Stimulated activated naive B cell treated with anti-CD40 and anti-IgM and Interleukin-4, amounts not matched to agents 10 μg/mL and 1 μg/mL and 100 μg/mL, for 72 hours (primary cell): ENCODE measurements at places on chromosomes 1 and 21.

GRCh38 chr1:26239936-26240335 is 5.9 kb downstream of the CEP85 start:
- no peak for DNase-seq

DNA sequence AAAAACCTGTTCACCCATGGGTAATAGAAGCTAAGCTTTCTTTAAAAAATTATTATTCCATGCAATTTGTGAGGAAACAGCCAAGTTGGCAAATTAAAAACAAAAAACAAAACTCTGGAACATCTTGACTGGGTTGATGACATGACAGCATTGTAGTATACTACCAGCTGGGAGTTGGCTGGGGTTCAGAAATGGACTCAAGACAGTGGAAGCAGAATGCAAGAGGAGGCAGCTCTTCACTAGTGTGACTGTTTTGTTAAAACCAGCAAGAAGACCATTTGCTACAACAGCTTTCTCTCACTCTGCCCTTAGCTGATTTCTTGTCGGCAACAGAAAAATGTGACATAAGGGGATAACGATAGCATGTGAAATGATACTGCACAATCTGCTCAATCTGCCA is 1298.9 kb upstream of the ADGRL4 start:
- no peak for DNase-seq

DNA sequence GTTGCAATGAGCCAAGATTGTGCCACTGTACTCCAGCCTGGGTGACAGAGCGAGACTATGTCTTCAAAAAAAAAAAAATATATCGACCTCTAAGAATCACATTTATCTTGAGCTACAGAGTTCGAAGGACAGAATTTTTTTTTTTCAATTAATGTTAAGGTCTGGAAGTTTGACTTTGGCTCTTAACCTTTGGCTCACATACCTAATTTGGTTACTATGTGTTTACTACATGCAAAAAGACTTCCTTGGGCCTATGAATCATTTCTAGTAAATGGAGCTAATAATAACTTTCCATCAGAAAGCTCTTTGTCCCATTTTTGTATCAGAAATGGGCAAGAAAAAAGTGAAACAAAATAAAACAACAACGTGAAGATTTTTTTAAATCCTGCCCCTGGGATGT is 351.2 kb downstream of the SMYD3 start:
- DNase-seq = no peak

GRCh38 chr1:212983482-212983881 is 32.2 kb downstream of the ANGEL2 start:
- no peak for DNase-seq

DNA sequence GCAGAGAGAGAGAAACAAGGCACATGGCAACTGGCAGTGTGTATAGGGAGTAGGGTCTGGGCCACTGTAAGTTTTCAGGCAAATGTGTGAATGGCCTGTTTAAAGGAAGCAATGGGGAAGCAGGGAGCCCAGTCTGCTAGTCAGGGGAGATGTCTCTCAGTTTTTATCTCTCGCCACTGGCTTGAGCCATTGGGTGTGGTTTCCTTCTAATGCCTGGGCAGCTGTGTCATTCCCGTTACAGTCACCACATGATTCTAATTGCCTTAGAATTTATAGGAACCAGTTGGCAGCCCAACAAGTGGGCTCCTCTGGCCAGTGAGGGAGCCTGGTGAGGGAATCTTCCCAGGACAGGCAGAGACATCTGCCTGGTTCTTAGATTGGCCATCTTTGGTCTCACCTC is 182.4 kb downstream of the DISC1 start:
- DNase-seq = no peak

DNA sequence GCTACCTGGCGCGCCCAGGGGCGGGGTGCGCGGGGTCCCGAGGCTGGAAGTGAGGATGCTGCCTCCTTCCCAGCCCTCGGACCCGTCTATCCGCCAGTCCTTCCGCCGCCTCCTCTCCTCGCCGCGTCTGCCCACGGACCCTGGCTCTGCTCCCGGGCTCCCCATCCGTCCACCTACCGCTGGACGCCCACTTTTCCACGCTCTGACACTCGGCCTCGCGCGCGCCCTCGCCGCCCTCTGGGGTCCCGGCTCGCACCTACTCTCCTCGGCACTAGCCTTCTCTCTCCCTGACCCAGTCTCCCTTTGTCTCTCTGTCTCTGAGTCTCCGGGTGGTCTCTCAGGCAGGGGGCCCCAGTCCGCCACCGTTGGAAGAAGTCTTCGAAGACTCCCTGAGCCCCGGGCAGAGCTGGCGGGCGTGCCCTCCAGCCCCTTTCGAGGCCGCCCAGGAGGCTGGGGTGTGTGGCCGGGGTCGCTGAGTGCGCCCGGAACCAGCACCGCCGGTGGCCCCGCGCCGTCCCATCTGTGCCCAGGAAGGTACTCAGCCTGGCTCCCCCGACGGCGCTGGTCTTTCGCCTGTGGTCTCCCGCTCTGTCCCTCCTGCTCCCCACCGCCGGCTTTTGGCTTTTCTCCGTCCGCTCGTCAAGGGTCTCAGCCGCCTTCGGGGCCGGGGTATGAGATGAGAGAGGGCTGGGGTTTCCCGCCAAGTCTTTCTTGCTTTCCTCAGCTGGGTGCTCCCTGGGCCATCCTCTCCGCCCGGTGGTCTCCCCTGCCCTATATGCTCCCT is 610 bp downstream of the DRAXIN start:
- DNase-seq = no peak

GRCh38 chr1:34166625-34167361 is 1.8 kb upstream of the CSMD2 start:
- no peak for DNase-seq

DNA sequence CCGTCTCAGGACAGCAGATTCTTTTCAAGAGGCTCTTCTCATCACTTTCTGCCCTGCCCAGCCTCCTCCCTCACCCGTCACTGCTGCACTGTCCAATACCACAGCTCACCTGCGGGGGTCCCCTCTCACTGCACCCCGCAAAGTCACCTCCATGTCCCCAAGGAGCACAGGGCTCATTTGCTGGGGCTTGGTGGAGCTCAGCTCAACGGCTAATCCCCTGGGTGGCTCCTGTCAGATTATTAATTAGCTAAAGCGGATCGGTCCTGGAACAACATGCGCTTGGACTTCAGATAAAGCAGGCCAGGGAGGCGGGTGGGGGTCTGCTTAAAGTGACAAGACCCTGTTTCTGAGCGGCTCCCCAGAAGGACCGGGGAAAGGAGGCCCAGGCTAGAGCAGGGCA is 43.1 kb downstream of the CASZ1 start:
- DNase-seq = no peak

DNA sequence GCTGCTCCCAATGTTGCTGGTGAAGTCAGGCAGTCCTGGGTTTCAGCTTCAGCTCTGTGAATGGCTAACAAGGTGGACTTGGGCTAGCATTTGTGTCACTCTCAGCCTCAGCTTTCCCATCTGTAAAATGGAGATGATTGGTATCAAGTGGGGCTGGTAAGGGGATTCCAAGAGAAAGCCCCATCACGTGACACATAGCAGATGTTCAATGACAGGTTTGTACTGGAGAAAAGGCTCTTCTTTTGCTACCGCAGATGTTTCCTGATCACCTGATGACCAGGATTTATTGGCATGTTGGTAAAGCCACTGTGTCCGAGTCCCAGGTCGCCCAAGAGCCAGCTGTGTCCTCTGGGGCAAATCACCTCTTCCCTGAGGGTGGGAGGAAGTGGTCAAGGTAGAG is 335.0 kb downstream of the MATN1 start:
- no peak for DNase-seq

GRCh38 chr1:7755448-7755847 is 15.6 kb upstream of the VAMP3 start:
- DNase-seq = no peak
